ENCODE measurements at places on chromosomes 13 and 19.

DNA sequence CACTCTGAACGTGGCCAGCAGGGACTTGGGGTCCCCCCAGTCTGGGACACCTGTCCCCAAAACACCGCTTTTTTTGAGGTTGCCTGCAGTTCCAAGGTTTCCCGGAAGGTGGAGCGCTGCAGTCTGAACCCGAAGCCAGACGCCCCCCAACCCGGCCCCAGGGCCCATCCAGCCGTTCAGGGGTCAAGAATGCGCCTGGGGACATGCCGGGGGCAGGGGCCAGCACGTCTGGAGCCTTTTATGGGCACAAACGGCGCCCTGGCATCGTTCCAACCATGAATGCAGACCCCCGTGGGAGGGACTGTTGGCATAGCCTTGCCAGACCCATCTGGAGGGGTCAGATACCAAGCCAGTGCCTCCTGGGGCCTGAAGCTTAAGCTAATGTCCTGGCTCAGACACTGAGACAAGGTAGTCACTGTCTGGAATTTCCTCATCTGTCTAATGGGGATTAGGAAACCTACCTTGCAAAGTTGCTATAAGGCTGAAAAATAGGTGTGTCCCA is 6.9 kb downstream of the S1PR5 start:
- DNase-seq: peak; percentile 64

DNA sequence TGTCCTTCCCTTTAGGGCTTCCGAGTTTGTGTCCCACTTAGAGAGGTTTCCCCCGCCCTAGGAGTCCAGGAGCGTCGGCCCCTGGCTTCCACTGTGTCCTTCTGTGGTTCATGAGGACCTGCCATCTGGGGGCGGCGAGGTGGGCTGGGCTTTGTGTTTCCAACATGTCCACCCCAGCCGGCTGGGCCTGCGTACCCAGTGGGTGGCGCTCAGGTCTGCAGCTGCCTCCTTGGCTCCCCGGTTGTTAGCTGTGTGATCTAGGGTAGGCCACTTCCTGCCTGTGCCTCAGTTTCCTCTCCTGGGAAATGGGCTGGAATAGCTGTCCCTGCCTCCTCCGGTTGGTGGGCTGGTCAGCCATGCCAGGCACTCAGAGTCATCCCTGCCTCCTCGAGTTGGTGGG is 28.4 kb downstream of the KDM4B start:
- no peak for DNase-seq

- DNase-seq: no peak
Measured at GRCh38 chr13:94209117-94209516, 270.4 kb downstream of the DCT start.

DNA sequence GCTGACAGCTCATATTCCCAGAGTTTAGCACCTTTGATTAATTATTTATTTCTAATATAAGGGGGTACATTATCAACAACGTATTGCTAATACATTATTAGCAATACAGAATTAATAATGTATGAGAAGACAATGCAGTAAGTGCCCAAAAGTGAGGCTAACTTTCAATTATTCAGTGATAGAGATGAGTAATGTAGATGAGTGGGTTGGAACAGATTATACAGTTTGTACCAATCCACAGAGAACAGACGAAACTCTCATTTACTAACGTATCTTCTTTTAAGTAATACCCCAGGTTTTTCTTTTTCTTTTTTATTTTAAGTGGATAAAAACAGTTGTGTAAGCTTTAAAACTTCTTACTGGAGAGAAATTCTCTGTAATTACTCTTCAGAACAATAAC is 36.7 kb upstream of the RBM26 start:
- DNase-seq: no peak

GRCh38 chr13:82758044-82758443 is 1124.2 kb downstream of the SLITRK1 start:
- no peak for DNase-seq

DNA sequence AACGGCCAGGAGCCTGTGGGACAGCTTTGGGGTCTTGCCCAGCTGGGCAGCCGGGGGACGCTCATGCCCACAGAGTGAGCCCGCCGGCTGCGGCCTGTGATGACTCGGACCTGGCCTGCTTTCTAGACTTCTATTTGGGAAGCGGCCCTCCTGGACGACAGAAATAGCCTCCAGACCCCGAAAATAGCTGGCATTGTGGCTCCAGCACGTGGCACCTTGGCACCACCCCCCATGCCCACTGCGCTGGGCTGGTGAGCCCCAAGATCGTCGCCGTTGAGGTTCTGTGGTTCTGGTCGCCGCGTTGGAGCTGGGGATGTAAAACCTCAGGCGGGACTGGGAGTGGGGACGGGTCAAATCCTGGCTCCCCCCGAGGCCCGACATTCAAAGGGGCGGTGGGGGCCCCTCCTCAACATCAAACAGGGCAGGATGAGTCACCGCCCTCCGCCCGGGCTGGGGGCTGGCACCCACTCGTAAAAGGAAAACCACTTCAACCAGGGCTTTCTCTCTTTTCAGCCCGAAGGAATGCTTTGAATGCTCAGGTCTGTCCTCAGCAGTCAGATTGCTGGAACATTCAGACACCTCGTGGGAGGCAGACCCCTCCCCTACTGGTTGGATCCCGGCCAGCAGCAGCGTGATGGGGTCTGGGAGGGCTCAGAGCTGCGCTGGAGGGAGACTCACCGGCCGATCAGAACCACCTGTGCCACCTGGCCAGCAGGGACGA is 42.1 kb downstream of the GADD45B start:
- peak; percentile 21 for DNase-seq

DNA sequence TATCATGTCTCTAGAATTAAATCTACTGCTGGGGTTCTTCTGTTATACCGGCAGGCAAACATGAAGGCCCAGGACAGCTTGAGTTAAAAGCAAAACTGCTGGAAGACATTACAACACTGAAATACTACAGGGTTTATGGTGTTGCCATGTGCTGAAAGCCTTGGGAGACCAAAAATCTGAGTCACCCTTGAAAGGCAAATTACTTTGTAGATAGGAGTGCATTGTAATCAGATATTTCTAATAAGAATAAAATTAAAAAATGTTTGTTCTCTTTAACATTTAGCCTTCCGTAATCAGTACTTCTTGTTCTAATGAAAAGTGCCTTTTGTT is 181.3 kb downstream of the PCDH9 start:
- DNase-seq: no peak
